ENCODE measurements at places on chromosomes 3 and 15. TPM values are rescaled to one million over a fixed set of nuclear protein-coding genes. Genes with fewer than 3 reads are reported as not detected.

FAM107A gene
- 32.2 TPM for total RNA-seq

ESYT3 gene
- 0.74 TPM for total RNA-seq

CHRNA3 gene
- under 0.01 TPM for total RNA-seq

ISL2 gene
- total RNA-seq, result not detected

ZNF710 gene
- total RNA-seq, result 6.1 TPM

GXYLT2 gene
- total RNA-seq, result 4.7 TPM

TOP2B gene
- total RNA-seq, result 414 TPM

GOLGA6L6 gene
- not detected for total RNA-seq

RRP9 gene
- 10.1 TPM for total RNA-seq

STRC gene
- total RNA-seq, result 0.25 TPM

PLCB2 gene
- total RNA-seq, result 3.0 TPM

OR5H6 gene
- total RNA-seq, result not detected

ZNF385D gene
- total RNA-seq, result 15.7 TPM

ARPP21 gene
- 224 TPM for total RNA-seq

GOLIM4 gene
- 16.0 TPM for total RNA-seq

MRAS gene
- total RNA-seq, result 63.9 TPM

Data from temporal lobe (tissue), 4 donors.